ENCODE measurements at places on chromosomes 13 and 19.

DNA sequence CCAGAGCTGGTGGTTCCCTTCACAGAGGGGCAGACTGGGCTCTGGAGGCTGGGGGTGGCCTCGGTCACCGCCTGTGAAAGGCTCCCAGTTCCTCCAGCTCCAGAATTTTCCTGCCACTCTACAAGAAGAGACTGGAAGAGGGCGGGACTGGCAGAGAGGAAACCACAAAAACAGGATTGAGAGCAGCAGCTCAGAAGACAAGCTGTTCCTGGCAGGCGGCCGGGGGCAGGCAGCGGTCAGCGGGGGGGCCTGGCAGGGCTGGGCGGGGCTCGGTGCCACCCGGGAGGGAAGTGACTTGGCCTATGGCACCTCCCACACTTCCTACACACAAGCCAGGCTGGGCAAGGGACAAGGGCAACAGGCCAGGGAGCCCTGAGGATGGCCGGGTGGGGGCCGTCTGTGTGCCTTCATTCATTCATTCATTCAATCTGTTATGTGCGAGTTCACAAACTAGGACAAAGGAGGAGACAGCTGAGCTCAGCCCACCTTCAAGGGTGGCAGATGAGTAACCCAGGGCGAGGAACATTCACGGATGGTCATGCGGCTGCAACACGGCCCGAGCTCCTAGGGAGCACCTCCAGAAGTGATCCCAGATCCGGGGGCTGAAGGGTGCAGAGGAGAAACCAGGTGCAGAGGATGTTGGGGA lies 16.9 kb upstream of the BTBD2 start:
- peak; percentile 93 for DNase-seq

DNA sequence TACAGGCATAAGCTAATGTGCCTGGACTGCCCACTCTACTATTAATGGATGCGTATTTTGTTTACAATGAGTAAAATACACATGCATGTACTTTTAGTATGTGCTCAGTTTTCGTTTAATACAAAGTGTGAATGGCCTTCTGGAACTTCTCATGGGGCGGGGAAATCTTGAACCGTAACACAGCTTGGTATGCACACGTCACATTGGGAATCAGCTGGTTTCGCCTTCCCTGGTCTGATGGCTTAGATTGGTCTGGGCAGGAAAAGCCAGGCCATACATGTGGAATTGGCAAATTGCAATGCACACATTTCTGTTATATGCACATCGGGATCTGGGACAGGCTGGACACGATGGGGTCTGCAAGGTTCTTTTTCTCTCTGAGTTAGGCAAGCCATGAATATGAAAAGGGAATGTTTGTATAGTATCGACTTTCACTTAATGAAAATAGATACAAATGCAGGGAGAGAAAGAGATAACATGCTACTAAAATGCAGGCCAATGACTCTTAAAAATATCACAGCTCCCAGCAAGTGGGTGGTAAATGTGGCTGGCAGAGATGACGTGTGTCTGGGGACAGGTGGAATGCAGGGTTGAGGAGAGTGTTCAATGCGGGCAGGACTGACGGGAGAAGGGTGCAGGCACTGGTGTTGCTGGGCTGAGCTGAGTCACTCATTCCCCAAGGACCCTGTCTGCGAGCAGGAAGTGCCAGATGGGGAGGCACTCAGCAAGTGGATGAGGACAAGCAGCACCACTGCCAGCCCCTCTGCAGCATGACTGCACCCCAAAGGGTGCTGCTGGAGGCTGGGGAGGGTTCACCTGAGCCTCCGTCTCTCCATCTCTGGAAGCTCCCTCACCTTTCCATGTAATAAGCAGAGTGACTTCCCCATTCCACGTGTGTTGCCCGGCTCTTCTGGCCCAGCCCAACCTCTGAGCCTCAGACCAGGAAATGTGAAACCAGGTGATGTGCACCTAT lies 204.0 kb upstream of the GPR12 start:
- DNase-seq = peak; percentile 14

DNA sequence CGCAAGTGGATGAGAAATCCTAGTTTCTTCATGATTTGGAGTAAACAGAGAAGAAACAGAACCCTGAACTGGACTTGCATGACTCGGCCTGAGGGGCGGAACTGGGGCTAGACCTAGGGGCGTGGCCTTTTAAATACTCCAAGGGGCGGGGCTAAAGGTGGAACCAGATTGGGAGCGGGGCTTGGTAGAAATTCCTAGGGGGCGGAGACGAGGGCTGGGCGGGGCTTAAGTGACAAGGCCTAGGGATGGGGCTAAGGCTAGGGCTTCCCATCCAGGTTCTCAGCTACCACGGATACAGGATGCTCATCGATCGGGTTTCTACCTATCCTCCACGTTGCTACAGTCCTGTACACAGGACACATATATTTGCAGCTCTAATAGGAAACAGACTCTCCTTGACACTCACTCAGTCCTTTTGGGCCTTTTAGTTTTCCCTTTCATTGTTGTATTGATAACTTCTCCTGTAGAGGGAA lies 372 bp upstream of the ZNF699 start:
- DNase-seq = peak; percentile 99

DNA sequence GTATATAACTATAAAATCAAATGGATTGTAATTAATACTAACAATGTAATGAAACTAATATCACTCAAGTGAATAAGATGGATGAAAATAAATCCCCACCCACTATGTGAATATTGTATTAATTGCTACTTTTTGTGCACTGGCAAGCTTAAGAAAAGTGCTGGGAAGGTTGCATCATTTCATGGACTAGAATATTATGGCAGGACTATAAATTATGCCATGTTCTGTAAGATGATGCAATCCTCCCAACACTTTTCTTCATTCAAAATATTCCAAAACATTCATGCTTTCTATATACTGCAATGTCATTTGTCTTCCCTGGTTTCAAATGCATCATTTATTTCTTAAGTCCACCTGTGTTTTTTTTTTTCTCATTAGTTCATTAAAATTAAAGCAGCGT lies 457.6 kb upstream of the GPC6 start:
- no peak for DNase-seq

DNA sequence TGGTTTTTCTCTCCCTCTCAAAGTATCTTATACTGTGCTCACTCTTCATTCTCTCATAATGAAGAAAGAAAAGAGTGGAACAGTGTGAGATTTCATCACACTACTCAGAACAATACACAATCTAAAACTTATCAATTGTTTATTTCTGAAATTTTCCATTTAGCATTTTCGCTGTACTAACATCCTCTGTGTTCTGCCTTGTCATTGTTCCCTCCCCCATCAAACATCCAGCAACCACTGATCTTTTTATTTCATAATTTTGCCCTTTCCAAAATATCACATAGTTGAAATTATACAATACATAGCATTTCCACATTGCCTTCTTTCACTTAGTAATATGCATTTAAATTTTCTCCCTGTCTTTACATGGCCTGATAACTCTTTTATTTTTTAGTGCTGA lies 658.7 kb downstream of the SLITRK1 start:
- DNase-seq = no peak

DNA sequence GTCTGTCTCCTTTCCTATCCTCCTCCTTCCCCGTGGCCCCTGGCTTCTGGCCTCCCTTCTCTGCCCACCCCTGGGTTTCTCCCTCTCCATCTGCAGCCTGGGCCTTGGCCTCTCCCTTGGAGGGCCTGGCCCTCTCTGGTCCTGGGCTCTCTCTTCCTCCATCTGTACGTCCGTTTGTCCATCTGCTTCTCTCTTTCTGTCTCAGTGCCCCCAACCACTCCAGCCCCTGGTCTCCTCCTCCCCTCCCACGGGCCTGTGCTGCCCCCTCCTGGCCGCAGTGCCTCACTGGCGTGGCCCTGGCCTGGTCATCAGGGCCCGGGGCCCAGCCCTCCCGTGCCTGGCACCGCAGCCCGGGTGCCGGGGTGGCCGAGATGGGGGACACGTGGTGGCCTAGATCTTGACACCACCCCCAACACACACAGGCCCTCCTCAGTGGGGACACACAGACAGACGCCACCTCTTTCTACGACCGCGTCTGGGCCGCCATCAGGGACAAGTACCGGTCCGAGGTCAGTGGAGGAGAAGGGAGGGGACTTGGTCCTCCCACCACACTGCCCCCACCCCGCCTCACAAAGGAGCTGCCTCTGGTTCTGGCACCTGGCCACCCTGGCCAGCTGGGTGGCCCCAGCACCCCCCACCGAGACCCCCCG lies 11.3 kb downstream of the PRKCSH start:
- peak; percentile 60 for DNase-seq

DNA sequence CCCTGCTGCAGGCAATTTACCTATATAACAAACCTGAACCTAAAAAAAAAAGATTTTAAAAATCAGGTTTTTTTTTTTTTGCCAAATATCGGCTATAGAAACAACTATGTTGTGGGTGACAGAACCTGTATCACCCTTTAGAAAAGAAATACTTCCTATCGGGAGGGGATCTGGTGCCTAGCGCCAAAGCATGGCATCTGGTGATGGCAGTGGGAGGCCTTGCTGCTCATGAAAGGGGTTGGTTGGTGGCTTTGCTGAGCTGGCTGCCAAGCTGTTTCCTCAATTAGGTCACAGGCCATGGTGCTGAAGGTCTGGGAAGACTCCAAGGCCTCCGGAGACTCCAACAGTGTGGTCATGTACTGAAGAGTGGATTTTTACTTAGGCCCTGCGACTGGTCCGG lies 328.5 kb downstream of the KLF5 start:
- no peak for DNase-seq

DNA sequence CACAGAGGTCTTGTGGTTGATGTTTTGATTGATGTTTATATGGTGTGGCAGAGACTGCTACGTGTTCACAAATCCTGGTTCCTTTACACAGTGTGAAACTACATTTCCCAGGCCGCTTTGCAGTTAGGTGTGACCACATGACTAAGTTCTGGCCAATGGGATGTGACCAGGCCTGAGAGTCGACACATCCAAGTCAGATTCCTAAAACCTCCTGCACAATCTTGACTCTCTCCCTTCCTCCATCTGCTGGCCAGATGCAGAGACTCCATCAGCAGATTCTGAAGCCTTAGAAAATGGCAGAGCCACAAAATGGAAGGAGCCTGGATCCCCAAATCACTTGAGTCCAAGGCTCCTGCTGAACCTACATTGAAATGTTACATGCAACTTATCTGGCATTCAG lies 12.6 kb downstream of the CD37 start:
- DNase-seq = peak; percentile 84

GRCh38 chr13:51052581-51052980 lies 58.5 kb downstream of the C13orf42 start:
- no peak for DNase-seq

DNA sequence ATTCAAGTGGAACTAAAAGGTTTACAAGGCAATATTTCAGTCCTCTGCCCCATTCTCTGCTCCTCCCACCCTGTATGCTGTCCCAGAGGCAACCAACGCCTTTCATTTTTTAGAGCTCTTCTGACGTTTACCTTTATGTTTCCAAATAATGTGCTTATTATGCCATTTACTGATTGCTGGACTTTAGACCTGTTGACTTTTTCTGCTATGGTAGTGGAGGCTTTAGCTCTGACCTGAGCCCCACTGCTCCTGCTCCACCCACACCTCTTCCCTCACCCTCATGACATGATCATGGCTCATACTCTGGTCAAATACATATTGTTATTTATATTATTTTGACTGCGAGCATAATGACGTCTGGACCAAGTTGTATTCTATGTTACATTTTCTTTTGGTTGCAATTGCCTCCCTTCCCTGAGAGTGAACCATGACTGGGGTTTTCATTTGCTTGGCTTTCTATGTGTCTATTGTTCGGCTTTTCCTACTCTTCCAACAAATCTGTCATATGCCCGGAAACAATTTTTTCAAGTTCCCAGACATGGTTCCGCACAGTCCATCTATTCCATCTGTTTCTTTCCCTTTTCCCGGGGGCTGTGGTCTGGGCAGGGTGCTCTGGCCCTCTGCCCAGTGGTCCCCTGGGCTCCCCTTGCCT lies 31.4 kb upstream of the GJB6 start:
- DNase-seq = no peak

DNA sequence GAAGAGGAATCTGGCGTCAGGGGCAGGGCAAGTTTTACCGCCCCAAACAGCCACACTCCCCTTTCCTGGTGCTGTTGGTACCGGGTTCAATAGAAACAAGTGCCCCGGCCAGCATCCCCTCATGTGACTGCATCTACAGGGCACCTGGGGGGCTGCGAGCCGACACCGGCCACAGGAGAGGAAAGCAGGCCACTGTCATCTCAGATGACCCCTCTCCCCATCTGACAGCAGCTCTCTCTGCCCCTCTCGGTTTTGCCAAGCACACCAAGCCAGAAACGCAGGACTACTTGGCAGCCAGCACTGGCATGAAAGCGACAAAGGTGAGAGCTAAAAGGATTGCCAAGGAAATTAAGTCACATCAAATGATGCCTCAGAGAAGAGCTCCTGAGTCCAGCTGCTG lies 37.1 kb downstream of the MLLT1 start:
- DNase-seq = no peak

- peak; percentile 50 for DNase-seq
Observed at GRCh38 chr13:45328661-45329111, 12.3 kb downstream of the TPT1 start.

DNA sequence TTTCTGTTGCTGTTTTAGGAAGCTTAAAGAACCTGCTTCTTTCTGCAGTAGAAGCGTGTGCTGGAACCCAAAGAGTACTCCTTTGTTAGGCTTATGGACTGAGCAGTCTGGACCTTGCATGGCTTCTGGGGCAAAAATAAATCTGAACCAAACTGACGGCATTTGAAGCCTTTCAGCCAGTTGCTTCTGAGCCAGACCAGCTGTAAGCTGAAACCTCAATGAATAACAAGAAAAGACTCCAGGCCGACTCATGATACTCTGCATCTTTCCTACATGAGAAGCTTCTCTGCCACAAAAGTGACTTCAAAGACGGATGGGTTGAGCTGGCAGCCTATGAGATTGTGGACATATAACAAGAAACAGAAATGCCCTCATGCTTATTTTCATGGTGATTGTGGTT lies 103.1 kb downstream of the TNFRSF19 start:
- DNase-seq = peak; percentile 96

DNA sequence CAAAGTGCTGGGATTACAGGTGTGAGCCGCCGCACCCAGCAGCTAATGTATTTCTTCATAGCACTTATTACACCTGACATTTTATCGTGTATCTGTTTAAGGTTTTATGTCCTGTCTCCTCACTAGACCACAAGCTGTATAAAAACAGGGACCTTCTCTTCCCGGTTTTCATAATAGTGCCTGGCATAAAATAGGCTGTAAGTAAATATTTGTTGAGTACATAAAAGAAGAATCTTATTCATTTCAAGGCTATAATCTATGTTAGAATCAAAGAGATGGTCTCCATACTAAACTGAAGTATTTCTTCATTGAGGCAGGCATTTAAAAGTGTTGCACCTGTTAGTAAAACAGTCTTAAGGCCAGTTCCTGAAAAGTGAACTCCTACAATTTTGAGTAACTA lies 194.0 kb downstream of the SHISA2 start:
- DNase-seq = no peak

Data from GM23248 (cell line).